NCI-H510A treated with DMSO at 0.1 percent for 48 hours (cell line): ENCODE measurements at places on chromosomes 1 and 21.

DNA sequence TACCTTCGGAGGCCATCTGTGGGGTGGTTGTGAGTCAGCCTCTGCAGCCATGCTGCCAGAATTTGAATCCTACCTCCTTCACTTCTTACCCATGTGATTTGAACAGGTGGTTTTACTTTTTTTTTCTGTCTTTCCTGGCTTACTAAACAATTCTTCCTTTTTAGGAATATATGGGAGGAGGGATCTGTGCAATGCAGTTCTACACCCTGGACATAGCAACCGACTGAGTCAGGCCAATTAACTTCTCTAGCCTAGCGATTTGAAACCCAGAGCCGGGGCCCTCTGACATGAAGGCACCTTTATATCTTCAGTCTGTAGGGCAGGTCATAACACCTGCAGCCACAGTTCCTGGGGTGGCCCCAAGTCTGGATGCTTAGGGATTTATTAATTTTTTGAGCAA, 83.6 kb downstream of the ST6GALNAC3 start:
- DNase-seq, result no peak

DNA sequence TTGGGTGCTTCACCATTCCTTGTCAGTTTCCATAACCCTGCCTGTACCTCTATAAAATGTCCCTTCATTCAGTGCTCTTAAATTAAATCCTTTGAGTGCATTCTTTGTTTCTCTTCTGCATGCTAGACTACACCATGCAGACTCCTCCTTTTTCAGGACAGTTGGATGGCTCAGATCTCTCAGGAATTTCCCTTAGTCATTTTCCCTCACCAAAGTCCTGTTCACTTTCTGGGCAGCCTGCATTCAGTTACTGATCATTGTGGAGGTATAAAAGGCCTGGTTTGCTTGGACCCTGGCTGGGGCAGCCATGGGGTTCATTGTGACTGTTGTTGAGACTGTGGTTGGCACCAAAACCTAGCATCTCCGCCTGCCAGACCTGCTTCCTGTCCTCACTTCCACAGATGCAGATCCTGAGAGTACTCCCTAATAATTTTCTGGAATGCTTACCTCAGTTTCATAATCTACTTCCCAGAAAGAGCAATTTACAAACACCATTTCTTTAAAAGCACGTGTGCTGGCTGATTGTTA, 88.4 kb downstream of the PDE4B start:
- DNase-seq, result no peak

DNA sequence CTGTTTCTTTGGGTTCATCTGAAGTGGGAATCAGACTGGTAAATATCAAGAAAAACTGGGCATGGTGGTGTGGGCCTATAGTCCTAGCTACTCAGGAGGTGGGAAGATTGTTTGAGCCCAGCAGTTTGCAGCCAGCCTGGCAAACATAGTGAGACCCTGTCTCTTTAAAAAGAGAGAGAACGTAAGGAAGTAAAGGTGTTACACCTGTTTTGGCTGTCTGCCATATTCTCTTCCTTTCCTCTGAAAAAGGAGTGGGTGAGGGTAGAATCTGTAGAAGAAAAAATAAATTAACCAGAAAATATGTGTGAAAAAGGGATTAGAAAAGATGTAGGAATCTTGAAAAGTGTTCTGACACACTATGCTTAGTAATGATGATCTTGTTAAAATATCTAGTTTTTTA, 20.0 kb downstream of the AHCYL1 start:
- peak; percentile 15 for DNase-seq

DNA sequence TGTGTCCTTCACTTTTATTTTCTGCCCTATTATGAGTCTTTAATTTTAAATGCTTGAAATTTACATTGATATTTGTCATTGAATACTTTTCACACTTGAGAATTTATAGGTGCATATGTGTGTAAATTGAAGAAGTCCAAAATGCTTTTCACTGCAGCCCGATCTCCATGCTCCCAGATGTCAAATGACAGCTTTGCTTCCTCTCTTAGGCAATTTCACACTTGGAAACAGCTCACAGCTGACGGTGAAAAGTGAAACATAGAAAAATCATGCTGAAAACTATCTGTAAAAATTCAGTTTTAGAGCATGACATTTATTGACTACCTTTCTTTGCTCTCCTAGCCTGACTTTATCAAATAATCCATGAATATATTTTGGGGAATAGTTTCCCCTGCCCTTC, 196.0 kb downstream of the RPS6KC1 start:
- no peak for DNase-seq

- DNase-seq, result no peak
Measured at GRCh38 chr1:204232526-204232925, 18.7 kb upstream of the GOLT1A start.

- no peak for DNase-seq
Measured at GRCh38 chr1:49854741-49855140, 169.0 kb downstream of the AGBL4 start.

DNA sequence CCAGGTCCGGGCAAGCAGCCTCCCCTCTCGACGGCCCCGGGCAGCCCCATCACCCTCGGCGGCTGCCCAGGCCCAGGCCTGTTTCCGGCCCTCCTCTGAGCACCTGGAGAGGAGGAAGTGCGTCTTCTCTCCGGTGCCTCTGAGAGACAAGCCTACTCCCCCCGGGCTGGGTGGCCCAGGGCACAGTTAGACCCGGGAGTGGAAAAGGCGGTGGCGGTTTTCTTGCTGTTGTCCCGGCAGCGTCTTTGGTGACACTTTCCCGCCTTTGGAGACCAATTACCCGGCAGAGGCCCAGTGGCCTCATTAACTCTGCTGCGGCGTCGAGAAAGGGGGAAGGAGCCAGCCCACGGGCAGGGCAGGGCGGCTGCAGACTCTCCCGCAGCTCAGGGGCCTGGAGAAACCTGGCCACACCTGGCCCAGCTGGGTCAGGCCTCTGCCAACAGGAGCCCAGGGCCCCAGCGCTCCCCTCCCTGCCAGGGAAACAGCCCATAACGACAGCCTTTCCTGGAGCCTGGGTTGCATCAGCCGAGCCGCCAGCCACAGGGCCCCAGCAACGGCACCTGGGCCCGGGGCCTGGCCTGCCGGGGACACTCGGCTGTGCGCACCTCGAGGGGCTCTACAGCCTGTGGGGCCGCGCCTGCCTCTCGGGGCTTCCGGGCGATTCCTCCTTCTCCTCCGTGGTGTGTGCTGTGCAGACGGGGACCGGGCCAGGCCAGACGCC, 28.4 kb upstream of the C1orf159 start:
- peak; percentile 99 for DNase-seq

DNA sequence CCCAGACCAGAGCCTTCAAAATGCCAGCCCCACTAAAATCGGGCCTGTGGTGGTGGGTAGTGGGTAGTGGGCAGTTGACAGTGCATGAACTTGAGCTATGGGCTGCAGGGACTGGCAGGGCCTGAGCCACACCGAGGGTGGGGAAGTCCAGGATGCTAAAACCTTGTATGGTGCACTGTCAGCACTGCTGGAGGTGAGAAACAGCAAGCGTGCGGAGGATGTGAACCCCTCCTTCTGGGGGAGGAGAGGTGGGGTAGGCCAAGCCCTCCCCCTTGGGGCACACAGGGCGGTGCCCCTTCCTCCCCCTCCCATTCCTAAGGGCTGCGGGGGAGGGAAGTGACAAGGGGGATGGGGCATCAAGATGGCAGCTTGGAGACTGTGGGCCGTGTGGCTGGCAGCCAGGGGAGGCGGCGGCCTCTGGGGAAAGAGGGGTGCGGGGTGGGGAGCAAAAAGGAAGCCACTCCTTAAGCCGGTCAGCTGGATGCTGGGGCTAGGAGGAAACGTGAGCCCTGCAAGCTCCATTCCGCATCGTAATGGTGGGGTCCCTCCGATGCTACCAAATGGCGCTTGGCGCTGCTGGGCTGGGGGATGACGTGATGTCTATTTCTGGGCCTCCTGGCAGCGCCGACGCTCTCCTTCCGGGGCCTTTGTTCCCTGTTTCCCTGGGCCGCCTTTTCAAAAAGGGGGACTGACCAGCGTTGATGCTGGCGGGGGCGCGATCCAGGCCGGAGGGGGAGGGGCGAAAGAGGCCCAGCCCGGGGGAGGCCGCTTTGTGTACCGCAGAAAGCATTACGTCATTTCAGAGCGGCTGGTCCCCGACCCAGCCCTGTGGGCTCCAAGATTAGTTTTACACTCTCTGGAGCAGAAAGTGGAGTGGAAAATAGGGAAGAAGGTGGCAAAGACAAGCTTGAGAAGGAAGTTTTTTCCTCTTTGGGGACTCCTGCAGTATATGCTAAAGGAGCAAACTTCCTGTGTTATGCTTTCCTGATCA, 809 bp downstream of the SYT11 start:
- peak; percentile 79 for DNase-seq

GRCh38 chr21:15729674-15730483, at the start of gene USP25:
Gene USP25, plus strand, starts transcription at chr21:15729982. Its CDS starts 412 bp downstream, at chr21:15730394.
- peak; percentile 73 for DNase-seq

DNA sequence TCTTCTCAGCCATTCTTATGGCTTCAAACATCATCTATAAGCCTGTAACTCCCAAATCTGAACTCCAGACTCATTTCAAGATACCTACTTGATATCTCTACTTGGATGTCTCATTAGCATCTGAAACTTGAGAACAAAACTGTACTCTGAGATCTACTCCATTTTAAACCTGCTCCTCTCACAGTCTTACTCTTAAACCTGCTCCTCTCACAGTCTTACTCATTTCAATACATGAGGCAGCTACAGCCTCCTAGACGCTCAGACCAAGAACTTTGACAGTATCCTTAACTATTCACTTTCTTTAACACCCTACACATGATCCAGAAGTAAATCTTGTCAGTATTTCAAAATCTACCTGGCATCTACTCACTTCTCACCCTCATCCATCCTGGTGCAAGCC, 54.3 kb downstream of the NBPF6 start:
- no peak for DNase-seq

DNA sequence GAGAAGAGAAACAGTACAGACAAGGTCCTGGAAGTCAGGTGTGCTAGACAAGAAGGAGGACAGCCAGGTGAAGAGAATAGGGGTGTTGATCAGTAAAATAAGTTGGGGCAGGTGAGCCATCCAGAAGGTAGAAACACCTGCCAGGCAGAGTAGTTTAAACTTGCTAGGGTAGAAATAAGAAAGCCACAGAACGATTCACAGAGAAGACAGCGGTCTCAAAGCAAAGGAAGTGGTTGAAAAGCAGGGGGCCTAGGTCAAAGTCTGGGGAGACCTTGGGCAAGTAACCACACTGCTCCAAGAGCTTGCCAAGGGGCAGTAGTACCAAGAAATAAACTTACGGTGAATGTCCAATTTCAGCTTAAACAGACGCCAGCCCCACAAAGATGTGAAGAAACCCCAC, 116.6 kb upstream of the PROX1 start:
- DNase-seq, result no peak
